ENCODE measurements at places on chromosomes 1 and 21.

DNA sequence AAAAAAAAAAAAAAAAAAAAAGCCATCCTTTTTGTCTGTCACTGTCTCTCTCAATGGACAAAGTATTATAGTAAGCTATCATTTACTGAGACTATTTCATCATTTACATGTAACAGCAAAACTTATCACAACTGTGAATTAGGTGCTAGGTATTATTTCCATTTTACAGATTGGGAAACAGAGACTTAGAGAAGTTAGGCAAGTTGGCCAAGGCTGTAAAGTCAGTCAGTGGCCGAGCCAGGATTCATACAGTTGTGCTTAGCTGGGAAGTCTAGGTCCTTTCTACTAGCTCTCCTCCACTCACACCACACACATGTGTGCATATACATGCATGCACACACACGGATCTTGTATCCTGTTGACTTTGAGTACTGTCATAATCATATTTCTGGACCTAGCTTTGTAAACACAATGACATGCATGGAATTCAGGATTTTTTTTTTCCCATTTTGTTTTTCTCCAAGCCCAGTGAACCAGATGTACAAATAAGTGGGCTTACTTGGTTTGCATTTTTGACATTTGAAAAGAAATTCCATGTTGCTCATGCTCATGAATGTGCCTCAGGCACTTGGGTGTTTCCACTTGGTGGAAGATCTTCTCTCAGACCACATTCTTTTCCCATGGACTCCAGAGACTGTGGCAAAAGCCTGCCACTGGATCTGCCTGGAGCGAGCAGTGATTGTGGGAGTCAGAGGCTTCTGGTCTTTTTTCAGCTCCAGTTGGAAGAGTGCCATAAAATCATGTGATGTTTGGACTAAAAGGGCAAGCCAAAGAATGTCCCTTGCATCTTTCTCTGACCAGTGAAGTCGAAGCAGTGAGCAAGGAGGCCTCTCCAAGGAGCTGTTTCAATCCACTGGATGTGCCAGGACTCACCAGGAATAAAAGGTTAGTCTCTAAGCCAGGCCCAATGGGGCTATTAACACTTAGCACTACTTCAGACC lies 61.7 kb upstream of the DNAJC6 start:
- DNase-seq, result no peak

GRCh38 chr1:38448893-38449292 lies 402.3 kb upstream of the POU3F1 start:
- DNase-seq, result no peak

GRCh38 chr1:11645670-11646265 lies 8.5 kb downstream of the FBXO2 start:
- DNase-seq, result peak; percentile 86

DNA sequence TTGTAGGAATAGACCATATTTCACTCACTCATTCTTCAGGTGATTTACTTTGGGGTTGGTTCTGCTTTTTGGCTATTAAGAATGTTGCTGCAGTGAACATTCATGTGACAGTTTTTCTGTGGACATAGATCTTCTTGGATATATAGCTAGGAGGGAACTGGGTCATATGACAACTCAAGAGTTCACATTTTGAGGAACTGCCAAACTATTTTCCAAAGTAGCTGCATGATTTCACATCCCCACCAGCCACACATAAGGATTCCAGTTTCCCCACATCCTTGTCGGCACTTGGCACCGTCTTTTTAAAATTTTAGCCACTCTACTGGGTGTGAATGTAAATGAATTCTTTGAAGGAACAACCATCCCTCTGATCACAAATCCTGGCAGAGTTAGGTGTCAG lies 126.0 kb downstream of the PRDM2 start:
- DNase-seq, result no peak

- no peak for DNase-seq
These were observed 364 bp downstream of the GOLPH3L start for GRCh38 chr1:150696590-150696989.

DNA sequence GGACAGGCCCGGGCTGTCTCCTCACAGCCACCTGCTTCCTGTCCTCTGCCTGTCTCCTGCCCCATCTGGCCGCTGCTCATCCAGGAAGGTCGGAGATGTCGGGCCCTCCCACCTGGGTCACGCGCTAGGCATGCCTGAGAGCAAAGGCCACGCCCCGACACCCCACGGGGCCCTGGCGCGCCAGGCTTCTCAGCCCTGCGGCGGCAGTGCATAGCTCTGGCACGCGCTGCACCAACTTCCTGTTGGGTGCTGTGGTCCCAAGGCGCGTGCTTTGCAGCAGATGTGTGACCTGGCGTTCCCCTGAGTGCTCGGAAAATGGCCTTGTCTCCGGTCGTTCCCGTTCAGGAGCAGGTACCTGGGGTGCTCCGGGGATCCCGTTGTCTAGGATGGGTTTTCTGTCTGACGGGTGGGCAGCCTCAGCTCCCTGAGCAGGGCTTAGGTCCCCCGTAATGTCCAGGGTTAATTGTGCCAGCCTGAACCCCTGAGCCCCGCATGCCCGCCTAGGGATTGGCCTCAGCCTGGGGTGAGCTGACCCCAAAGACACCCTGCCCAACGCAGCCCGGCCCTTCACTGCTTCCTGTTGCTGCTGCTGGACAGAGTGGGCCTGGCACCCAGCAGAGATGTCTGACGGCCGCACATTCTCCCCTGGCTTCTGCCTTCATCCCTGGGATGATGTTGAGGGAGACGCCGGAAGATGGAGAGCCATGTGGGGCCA lies 19.4 kb upstream of the KCNAB2 start:
- DNase-seq, result peak; percentile 92

DNA sequence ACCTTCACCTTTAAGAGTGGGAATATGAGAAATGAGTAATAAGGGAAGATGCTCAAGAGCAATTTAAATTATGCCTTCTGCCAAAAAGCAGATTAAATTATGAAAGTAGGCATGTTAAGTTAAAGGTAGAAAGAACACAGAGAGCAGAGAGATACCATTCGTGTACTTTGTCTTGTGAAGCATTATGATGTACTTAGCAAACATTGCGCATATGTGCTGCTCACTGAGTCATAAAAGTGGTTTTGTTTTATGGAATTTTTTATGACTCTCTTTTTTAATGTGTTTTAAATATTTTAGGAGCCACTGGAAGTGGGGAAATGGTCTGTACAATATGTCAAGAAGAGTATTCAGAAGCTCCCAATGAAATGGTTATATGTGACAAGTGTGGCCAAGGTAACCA lies 35.3 kb downstream of the MTF2 start:
- DNase-seq, result no peak

- no peak for DNase-seq
These were observed 123.7 kb downstream of the SMYD2 start for GRCh38 chr1:214404571-214405213.

DNA sequence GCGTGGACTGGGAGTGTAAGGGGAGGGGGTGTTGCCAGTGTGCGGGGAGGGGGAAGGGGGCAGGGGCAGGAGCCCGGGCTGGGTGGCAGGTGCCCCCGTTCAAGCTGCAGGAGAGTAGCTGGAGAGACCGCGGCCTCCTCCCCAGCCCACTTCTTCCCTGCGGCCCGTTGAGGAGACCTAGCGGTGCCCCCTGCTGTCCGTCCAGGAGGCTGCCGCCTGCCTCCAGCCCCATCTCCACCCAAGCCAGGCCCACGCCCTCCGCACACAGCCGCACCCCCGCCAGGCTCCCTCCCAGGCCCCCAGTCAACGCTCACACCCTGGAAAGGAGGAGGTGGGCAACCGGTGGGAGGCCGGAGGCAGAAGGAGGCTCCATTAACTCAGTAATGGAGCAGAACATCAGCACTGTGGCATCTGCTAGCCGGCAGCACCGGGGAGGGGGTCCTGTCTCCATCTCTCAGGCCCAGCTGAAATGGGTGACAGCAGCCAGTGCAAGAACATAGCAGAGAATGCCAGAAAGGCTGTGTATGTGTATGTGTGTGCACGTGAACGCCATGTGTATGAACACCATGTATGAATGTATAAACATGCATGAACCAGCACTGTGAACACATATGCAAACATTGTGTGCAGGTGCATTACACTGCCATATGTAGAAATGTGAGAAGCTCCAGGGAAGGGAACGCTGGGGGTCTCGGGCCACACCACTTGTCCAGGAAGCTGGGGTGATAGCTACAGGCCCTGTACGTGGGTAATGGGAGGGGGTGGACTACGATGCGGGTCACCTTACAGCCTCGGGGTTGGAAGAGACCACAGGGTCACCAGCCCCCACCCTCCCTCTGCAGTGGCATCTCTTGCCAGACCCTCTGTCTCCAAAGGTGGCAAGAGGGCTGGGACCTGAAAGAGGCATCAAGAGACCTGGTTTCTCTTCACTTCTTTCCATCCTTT lies 84.6 kb downstream of the SYT2 start:
- DNase-seq, result peak; percentile 82

GRCh38 chr1:209829716-209830115 lies 1.9 kb downstream of the UTP25 start:
- DNase-seq, result no peak

DNA sequence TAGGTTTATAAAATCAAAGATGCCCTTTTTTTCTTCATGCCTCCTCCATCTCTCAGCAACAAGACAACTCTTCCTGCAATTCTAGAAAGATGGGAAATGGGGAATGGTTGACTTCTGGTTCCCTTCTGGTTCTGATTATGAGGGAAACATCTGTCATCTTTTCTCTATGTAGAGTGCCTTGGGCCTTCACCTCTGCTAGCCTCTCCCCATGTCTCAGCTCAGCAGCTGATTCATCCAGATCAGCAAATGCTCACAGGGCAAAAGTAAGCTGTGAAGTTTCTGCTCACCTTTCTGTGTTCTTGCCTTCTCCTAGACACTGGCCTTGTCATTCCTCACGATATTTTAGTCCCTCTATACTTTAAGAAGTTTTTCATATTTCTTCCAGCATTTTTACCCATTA lies 17.8 kb upstream of the BECN2 start:
- no peak for DNase-seq

GRCh38 chr1:165443539-165444311 lies 1.2 kb downstream of the RXRG start:
- DNase-seq, result peak; percentile 43

DNA sequence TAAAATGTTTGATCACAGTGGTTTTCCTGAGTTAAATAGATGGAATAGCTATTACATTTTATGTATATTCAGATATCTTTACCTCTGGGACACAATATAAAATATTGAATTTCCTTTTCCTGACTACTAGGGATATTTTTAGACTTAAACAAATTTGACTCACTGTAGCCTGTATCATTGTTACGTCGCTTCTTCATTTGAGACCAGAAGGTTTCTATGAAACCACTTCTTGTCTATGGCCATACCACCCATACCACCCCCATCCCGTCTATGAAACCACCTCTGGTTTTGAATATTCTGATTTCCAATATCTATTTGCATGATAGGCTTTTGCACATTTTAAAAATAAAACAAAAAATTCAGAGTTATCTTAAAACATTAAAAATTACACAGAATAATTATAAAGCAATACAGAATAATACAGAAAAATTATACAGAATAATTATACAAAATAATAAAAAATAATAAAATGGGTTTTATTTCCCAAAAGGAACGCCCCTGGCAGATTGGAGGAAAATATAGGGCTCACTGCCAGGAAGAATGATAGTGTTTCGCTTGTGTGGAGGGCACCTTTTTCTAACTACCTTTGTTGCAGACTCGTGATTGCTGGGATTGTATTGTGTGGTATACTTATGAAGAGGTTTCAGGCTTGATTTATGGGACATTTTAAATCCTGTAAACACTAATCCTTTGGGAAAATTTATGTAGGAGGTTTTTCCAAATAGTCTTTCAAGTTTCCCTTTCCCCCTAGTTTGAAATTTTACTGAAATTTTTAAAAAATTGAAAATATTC lies 4.7 kb downstream of the SPEN start:
- DNase-seq, result no peak

DNA sequence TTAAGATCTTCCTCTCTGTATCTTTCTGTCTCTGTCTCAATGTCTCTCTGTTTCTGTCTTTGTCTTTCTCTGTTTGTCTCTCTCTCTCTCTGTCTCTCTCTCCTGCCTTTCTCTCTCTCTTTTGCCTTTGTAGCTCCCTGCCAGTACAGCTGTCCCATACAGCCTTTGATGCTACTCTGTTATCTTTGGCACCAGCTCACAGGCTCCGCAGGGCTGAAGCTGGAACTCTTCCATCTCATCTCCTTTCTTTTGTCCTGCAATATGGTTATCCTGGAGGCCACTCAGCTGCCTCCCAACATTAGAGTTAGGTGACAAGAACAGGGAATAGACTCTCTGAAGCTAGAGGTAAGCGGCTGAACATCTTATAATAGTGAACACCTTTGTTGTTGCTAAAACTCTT lies 354.3 kb upstream of the NEGR1 start:
- no peak for DNase-seq

DNA sequence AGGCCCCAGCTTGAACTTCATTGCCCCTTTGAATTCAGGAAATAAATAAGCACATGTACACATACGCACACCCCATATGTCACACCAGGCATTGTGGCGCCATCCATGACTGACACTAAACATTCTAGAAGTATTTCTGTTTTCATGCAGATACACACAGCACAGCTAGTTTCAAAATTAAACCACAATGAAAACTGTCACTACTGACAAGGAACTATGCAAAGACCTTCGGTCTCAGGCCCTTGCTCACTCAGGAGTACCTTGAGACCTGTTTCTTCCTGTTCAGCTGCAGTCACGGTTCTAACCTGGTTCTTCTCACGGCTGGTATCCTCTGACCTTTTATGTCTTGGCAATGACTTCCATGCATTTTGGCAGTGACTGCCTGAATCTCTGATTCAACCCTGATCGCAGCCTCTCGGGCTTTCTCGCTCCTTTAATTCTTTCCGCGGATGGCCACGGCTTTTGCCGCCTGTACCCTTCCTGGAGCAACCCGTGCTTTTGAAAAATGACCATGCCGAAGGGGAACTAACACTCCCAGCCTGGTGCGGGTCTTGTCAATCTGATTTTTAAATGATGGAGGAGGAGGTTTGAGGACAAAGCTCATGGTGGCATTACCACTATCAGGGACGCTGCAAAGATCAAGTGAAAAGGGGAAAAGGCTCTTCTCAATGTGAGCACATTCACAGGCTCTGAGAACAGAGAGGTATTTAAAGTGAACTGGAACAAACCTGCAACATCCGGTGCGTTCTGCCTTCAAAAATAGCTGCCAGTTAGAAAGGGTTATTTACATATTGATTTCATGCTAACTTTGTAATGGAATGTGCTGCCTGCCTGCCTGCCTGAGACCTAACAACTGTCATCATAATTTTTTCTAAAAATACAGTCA lies 384.6 kb downstream of the RRAGC start:
- no peak for DNase-seq

DNA sequence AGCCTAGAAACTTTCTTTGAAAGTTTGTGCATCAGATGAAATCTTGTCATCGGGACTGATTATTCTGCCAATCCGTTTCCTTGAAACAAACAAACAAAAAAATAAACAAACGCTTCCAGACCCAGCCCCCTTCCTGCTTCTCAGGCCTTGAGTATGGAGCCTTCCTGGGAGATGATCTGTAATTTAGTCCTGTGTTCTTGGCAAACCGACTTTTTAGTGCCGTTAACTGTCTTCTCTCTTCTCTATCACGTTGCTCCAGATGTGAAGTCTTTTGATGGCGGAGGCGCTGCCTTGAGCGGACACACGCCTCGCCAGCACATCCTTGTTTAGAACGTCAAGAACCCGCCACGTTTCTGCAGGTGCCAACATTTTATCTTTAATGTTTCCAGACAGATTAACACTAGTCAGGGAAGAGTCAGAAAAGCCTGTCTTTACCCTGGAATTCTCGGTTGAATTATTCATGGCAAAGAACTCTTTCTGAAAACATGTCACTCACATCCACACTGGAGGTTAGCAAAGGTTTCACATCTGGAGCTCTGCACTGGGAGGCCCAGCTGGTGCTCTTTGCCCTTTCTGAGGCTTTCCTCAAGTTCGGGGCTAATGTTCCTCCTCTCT lies 265.7 kb upstream of the C1orf174 start:
- no peak for DNase-seq
